ENCODE measurements at places on chromosomes 13 and 19. TPM values are rescaled to one million over a fixed set of nuclear protein-coding genes. Genes with fewer than 3 reads are reported as not detected.
A peak's percentile ranks its signal among the peaks of the same experiment; 100 is the strongest.

- H3K27me3 ChIP-seq: peaks cover 6% of the 10 kb centered on the region
- H3K4me1 ChIP-seq: peaks cover 7% of the 10 kb centered on the region
- peaks cover 4% of the 10 kb centered on the region for H3K36me3 ChIP-seq
- no peak overlapping the region for H3K4me3 ChIP-seq
Measured at GRCh38 chr19:53659292-53659691, 27.5 kb downstream of the DPRX start.

DNA sequence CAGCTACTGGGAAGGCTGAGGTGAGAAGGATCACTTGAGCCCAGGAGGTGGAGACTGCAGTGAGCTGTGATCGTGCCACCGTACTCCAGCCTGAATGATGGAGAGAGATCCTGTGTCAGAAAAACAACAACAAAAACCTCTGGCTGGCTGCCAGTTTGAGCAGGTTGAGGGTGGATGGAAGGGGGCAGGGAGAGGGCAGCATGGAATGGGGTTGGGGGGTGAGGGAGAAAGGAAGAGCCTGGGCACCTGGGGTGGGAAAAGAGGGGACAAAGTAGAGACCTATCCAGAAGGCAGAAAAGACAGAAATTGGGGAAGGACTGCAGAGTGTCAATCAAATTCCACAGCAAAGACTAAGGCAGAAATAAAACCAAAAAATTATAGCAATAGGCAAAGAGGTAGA lies 4.7 kb downstream of the SLC1A5 start:
- no peaks in the 10 kb centered on the region for H3K27me3 ChIP-seq
- H3K4me3 ChIP-seq: peak overlapping the region; percentile 97
- H3K4me1 ChIP-seq: peaks cover 36% of the 10 kb centered on the region
- H3K36me3 ChIP-seq: peaks cover 13% of the 10 kb centered on the region
- peak overlapping the region; percentile 94 for H3K27ac ChIP-seq

DNA sequence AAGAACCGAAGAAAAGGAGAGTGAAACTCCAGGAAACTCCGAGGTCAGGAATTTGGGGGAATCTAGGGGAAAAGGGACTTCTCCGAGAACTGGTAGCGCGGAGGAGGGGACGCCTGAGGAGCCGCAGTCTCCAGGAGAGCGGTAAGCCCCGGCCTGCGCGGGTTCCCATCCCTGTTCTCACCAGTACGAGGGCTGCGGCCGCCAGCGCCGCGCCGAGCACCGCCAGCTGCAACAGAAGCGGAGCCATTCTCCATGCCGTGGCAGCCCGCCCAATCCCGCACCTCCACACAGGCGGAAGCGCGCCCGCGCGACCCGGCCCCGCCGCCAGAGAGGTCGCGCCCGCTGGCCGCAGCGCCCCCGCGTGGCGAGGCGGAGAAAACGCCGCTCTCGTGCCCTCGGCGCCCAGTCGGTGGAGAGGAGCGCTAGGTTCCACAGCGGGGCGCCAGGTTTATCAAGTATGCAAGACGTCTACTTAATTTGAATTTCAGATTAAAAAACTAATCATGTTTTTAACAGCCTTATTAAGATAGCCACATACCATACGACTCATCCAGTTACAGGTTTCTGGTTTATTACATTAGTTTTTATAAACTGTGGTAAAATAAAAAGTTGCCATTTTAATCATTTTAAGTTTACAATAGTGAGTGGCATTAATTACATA lies at the start of gene ALG5:
TSS of gene ALG5 (minus strand) at position 287 of the 661 bp plus-strand sequence. CDS start at position 247, 40 bp downstream.
- H3K4me3 ChIP-seq: peak within 1 kb of the TSS; percentile 100
- no peaks in the 10 kb centered on the region for H3K27me3 ChIP-seq
- peak; percentile 95 for DNase-seq
- peaks cover 20% of the 10 kb centered on the region for H3K4me1 ChIP-seq
- peak within 1 kb of the TSS; percentile 99 for H3K27ac ChIP-seq

GRCh38 chr13:114064450-114065140 lies 67.8 kb downstream of the RASA3 start:
- no peaks in the 10 kb centered on the region for H3K36me3 ChIP-seq
- peak overlapping the region; percentile 81 for H3K4me3 ChIP-seq
- DNase-seq: no peak
- peaks cover 40% of the 10 kb centered on the region for H3K4me1 ChIP-seq
- H3K27ac ChIP-seq: peak overlapping the region; percentile 87

GRCh38 chr19:45881909-45882528 lies 3.9 kb downstream of the IRF2BP1 start:
- peaks cover 5% of the 10 kb centered on the region for H3K36me3 ChIP-seq
- DNase-seq: no peak
- H3K4me1 ChIP-seq: peaks cover 35% of the 10 kb centered on the region
- H3K27ac ChIP-seq: peak overlapping the region; percentile 78

- H3K27ac ChIP-seq: peak overlapping the region; percentile 95
- peaks cover 25% of the 10 kb centered on the region for H3K27me3 ChIP-seq
- no peak for DNase-seq
- H3K4me3 ChIP-seq: peak overlapping the region; percentile 98
- H3K4me1 ChIP-seq: peaks cover 9% of the 10 kb centered on the region
Measured at GRCh38 chr13:23159760-23160637, 20.8 kb upstream of the SGCG start.

- peak overlapping the region; percentile 94 for H3K4me3 ChIP-seq
- H3K27me3 ChIP-seq: peaks cover 20% of the 10 kb centered on the region
- H3K4me1 ChIP-seq: peaks cover 13% of the 10 kb centered on the region
- DNase-seq: no peak
- H3K27ac ChIP-seq: peak overlapping the region; percentile 82
- H3K36me3 ChIP-seq: no peaks in the 10 kb centered on the region
Measured at GRCh38 chr13:112969692-112970338, 801 bp downstream of the MCF2L start.

DNA sequence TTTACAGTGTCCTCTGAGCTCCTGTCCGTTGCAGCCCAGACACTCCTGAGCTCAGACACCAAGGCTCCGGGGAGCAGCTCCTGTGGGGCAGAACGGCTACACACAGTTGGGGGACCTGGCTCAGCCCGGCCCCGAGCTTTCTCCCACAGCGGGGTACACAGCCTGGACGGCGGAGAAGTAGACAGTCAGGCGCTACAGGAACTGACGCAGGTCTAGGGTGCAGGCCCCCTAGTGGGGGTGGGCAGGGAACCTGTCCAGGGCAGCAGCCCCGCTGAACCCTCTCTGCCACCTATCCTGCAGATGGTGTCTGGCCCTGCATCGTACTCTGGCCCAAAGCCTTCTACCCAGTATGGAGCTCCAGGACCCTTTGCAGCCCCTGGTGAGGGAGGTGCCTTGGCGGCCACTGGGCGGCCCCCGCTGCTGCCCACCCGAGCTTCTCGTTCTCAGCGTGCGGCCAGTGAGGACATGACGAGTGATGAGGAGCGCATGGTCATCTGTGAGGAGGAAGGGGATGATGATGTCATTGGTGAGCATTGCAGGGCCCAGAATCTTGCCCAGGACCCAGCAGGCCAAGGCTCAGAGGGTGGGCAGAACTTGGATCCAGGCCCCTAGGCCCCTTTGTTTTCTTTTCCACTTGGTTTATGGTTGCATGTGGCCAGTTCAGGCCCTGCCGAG lies 12.9 kb upstream of the PRR19 start:
- no peaks in the 10 kb centered on the region for H3K27me3 ChIP-seq
- H3K36me3 ChIP-seq: peaks cover 5% of the 10 kb centered on the region
- H3K4me3 ChIP-seq: no peak overlapping the region
- no peak overlapping the region for H3K27ac ChIP-seq

DNA sequence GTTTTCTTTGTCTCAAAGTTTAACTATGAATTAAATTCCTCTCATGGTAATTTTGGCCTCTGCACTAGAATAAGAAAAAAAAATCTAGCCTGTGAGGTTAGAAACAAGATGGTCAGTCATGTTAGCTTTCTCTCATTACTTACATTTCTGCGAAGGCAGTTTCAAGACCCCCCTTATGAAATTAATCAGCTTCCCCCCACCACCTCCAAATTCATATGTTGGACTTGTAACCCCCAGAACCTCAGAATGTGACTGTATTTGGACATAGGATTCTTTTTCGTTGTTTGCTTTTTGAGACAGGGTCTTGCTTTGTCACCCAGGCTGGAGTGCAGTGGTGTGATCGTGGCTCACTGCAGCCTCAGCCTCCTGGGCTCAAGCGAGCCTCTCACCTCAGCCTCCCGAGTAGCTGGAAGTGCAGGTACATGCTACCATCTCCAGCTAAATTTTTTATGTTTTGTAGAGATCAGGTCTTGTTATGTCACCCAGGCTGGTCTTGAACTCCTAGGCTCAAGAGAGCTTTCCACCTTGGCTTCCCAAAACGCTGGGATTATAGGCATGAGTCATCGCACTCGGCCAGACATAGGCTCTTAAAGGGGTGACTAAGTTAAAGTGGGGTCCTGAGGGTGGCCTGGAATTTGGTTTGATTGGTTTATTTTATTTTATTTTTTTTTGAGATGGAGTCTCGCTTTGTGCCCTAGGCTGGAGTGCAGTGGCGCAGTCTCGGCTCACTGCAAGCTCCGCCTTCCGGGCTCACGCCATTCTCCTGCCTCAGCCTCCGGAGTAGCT lies 1.4 kb downstream of the PLA2G4C start:
- peaks cover 4% of the 10 kb centered on the region for H3K4me1 ChIP-seq
- H3K36me3 ChIP-seq: no peaks in the 10 kb centered on the region
- no peak for DNase-seq
- H3K27ac ChIP-seq: no peak overlapping the region
- H3K27me3 ChIP-seq: no peaks in the 10 kb centered on the region

DNA sequence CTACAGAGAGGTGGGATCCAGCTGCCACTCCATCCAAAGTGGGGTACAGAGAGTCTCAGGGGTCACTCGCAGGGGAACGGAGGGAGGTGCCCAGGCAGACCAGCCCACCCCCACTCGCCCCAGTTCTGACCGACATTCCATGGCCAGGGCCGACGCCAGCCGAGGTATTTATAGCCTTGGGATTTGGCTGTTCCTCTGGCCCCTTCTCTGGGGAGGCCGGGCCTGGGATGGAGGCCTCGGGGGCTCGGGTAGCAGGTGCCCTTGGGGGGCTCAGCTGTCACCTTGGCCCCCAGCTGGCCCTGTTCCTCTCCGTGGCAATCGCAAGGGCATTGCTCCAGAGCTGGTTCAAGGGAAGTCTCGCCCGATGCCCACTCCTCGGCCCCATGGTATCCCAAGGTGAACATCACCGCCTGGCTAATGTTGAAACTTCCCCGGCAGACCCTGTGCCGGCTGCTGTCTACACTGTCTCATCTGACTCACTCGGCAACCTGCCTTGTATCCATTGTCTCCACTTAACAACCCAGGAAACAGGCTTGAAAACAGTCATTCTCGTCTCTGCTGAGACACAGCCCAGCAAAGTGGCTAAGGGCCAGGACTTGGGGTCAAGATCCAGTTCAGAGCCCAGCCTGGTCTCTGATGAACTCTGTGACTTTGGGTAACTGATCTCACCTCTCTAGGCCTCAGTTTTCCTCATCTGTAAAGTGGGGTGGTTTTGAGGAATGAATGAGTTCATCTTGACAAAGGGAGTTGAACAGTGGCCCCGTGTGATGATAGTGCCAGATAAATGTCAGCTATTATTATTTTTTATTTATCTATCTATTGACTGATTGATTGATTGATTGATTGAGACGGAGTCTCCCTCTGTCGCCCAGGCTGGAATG lies 9.7 kb downstream of the PRKACA start:
- no peak overlapping the region for H3K27ac ChIP-seq
- H3K4me3 ChIP-seq: no peak overlapping the region
- no peaks in the 10 kb centered on the region for H3K36me3 ChIP-seq
- DNase-seq: no peak

GRCh38 chr13:43786766-43787517 lies at the start of gene ENOX1:
Gene ENOX1, minus strand, starts transcription at chr13:43786972.
- peaks cover 14% of the 10 kb centered on the region for H3K4me1 ChIP-seq
- peaks cover 17% of the 10 kb centered on the region for H3K27me3 ChIP-seq
- DNase-seq: peak; percentile 77
- H3K36me3 ChIP-seq: no peaks in the 10 kb centered on the region
- peak within 1 kb of the TSS; percentile 67 for H3K27ac ChIP-seq
- peak within 1 kb of the TSS; percentile 95 for H3K4me3 ChIP-seq

- peak overlapping the region; percentile 90 for H3K4me3 ChIP-seq
- peaks cover 15% of the 10 kb centered on the region for H3K36me3 ChIP-seq
- H3K27me3 ChIP-seq: peaks cover 33% of the 10 kb centered on the region
- peaks cover 31% of the 10 kb centered on the region for H3K4me1 ChIP-seq
Measured at GRCh38 chr13:113862931-113863523, 849 bp downstream of the GAS6 start.

DNA sequence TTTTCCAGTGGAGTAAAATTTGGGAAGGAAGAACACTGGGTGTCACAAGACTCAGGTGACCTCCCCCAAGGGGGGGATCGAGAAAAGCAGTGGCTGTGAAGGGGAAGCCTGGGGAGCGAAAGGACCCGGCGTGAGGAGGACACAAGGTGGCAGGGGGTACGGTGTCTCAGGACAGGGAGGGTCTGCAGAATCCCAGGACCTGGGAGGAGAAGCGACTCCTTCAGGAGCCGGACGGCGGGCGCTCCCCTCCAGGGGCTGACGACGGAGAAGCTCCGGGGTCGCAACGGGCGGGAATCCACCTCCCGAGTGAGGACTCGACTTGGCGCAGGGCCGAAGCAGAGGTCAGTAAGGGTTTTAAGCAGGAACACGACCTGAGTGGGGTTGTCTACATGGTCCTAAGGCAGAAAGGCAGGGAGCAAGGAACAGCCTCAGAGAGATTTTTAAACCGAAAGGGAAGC lies 529 bp downstream of the ZNF836 start:
- peak overlapping the region; percentile 98 for H3K4me3 ChIP-seq
- H3K36me3 ChIP-seq: peaks cover 30% of the 10 kb centered on the region
- no peak for DNase-seq
- H3K27me3 ChIP-seq: no peaks in the 10 kb centered on the region
- H3K27ac ChIP-seq: peak overlapping the region; percentile 96

GRCh38 chr19:35991731-35992450 lies 3.1 kb upstream of the SDHAF1 start:
- no peak for DNase-seq
- H3K4me3 ChIP-seq: peak overlapping the region; percentile 57
- peaks cover 16% of the 10 kb centered on the region for H3K4me1 ChIP-seq
- H3K36me3 ChIP-seq: peaks cover 4% of the 10 kb centered on the region
- no peak overlapping the region for H3K27ac ChIP-seq

GRCh38 chr13:53341144-53341510 lies 312.5 kb downstream of the OLFM4 start:
- no peaks in the 10 kb centered on the region for H3K27me3 ChIP-seq
- no peak overlapping the region for H3K27ac ChIP-seq
- no peak for DNase-seq
- no peak overlapping the region for H3K4me3 ChIP-seq
- no peaks in the 10 kb centered on the region for H3K4me1 ChIP-seq
- H3K36me3 ChIP-seq: no peaks in the 10 kb centered on the region

GRCh38 chr13:43942286-43942685 lies 62.6 kb downstream of the LACC1 start:
- no peak for DNase-seq
- H3K27ac ChIP-seq: no peak overlapping the region
- H3K4me3 ChIP-seq: no peak overlapping the region
- H3K27me3 ChIP-seq: peaks cover 6% of the 10 kb centered on the region
- H3K36me3 ChIP-seq: no peaks in the 10 kb centered on the region

- DNase-seq: no peak
- no peak overlapping the region for H3K27ac ChIP-seq
- H3K4me1 ChIP-seq: no peaks in the 10 kb centered on the region
- no peak overlapping the region for H3K4me3 ChIP-seq
- H3K36me3 ChIP-seq: no peaks in the 10 kb centered on the region
Measured at GRCh38 chr19:45934551-45935230, 20.1 kb upstream of the NANOS2 start.

Gene ELSPBP1
- total RNA-seq: not detected

Gene C19orf73
- total RNA-seq: 2.6 TPM

Gene FGF21
- not detected for total RNA-seq

Gene TMEM255B
- total RNA-seq: 1.9 TPM

Gene ZNF837
- 3.8 TPM for total RNA-seq

Gene CAPN12
- total RNA-seq: 3.0 TPM

Gene OR7A5
- total RNA-seq: not detected

All from type B pancreatic cell (in vitro differentiated cells).